NCI-H1694 treated with DMSO at 0.1 percent for 48 hours (cell line): ENCODE measurements at places on chromosomes 1 and 21.

DNA sequence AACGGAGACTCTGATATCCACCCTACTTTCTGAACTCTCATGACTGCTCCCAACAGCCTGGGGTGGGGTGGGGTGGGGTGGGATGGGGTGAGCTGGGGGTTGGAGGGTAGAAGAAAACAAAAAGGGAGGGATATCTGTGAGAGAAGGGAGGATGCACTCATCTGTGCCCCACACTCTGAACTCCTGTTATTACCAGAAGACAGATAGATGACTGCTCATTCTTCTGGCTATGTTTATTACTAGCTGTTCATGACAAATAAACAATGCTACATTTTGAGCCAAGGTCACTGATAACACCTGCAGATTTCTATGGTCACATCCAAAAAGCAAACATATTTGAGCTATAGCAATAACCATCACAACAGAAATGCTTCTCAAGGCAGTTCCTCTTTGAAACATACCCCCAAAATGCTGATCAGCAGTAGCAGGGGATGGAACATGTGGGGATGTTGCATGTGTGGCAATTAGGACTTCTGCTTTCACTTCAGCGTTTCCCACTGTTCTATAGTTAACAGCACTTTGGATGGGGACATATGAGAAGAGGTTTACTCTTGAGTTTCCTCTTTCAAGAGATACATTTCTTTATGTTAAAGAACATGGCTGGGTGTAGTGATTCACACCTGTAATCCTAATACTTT, 43.3 kb downstream of the GPR3 start:
- DNase-seq = no peak

- DNase-seq = peak; percentile 29
Measured at GRCh38 chr21:31781737-31782136, 49.8 kb upstream of the SCAF4 start.

DNA sequence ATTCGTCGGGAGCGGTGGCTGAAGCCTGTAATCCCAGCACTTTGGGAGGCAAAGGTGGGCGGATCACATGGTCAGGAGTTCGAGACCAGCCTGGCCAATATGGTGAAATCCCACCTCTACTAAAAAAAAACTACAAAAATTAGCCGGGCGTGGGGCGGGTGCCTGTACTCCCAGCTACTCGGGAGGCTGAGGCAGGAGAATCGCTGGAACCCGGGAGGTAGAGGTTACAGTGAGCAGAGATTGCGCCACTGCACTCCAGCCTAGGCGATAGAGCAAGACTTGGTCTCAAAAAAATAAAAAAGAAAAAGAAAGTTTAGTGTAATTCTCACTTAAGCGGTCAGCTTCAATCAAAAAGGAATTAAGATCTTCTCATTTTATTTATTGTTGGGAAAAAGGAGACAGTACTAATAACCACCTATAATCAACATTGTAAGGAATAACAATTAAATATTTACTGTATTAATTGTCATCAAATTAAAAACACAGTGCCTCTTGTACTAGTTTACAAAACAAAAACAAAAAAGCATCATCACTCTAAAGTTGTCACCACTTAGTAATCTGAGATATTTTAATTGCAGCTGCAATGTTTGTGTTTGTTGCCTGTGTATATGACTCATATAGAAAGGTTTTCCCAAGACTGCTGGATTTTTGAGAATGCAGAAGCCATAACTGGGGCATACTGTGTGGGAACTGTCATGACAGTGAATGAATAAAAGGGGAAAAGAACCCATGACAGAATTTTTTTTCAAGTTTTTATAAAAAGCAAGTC, 3.7 kb downstream of the FBXO42 start:
- DNase-seq = no peak

GRCh38 chr21:33734291-33734690, 92.0 kb downstream of the ITSN1 start:
- no peak for DNase-seq

- DNase-seq = no peak
Measured at GRCh38 chr1:80929868-80930508, 870.7 kb upstream of the ADGRL2 start.
